Activated naive CD4-positive, alpha-beta T cell (primary cell): ENCODE measurements at places on chromosomes 5 and 9.

DNA sequence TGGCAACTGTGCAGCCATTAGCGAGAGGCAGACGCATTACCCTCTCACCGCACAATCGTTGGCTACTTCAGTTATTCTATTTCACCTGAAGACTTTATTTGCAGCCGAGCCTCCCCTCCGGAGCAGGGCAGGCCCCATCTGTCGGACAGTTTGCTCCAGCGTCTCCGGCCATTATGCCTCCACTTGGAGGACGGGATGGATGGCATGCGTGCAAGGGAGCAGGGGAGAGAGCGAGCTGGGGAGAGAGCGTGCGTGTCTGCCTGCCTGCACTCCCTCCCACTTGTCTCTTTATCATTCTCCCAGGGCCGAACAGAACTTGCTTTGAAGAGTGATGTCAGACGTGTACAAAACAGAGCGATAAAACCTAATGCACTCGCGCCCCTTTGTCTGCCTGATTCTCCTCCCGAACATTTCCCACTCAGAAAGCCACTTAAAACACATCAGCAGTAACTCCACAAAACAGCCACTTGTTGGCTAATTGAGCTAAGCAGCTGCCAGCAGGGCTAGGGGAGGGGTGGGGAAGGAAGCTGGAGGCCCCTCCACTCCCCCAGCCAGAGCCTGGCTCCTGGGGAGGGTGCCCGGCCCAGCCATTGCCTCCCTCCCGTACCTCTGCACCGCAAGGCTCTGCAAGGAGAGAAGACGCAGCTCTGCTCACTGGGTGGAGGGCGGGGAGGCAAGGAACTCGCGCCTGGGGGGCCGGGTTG is 43.4 kb upstream of the FUBP3 start:
- DNase-seq = no peak

- no peak for DNase-seq
Measured at GRCh38 chr5:43038496-43038989, 1.6 kb downstream of the ANXA2R start.

GRCh38 chr9:92478783-92479182 is 3.5 kb downstream of the ASPN start:
- DNase-seq = no peak

DNA sequence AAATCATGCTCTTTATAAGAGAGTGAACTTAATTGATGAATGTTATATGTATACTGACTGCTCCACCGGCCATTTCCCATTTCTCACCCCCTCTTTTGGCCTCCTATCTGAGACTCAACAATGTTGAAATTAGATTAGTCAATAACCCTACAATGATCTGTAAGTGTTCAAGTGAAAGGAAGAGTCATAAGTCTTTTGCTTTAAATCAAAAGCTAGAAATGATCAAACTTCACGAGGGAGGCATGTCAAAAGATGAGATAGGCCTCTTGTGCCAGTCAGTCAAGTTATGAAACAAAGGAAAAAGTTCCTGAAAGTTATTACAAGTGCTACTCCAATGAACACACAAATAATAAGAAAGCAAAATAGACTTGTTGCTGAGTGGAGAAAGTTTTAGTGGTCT is 83.1 kb downstream of the NLN start:
- no peak for DNase-seq

GRCh38 chr5:130601-131131 is 38.7 kb downstream of the PLEKHG4B start:
- DNase-seq = no peak

- no peak for DNase-seq
Measured at GRCh38 chr5:98627121-98627520, 146.3 kb upstream of the RGMB start.

- DNase-seq = no peak
Measured at GRCh38 chr5:167271511-167271910, 1019.9 kb upstream of the WWC1 start.

DNA sequence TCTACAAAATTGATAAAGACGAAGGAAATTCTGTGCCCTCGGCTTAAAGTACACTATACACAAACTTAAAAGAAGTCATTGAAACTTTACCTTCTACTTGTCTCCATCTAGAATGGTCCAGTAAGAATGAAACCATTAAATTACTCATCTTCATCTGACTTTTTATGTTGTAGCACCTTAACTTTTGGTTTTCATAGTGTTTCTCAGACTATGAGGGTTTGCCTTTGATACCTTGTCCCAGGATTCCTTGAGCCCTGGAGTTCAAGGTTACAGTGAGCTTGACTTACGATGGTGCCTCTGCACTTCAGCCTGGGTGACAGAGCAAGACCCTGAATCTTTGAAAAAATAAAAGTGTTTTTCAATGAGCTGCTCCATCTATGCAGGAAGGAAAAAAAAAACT is 132.2 kb downstream of the CDC42SE2 start:
- DNase-seq = no peak

GRCh38 chr5:140869555-140869886 is 764 bp downstream of the PCDHA11 start:
- no peak for DNase-seq

DNA sequence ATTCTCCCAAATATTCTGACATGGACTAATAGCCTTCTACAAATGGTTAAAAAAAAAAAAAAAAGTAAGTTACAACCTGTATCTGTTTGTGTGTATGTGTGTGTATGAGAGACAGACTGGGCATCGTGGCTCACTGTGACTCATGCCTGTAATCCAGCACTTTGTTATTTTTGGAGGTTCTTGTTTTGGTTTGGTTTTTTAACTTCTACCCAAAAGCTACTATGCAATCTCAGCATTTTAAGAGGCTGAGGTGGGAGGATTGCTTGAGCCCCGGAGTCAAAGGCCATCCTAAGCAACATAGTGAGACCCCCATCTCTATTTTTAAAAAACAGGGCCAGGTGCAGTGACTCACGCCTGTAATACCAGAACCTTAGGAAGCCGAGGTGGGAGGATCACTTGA is 17.6 kb upstream of the HAVCR1 start:
- no peak for DNase-seq

DNA sequence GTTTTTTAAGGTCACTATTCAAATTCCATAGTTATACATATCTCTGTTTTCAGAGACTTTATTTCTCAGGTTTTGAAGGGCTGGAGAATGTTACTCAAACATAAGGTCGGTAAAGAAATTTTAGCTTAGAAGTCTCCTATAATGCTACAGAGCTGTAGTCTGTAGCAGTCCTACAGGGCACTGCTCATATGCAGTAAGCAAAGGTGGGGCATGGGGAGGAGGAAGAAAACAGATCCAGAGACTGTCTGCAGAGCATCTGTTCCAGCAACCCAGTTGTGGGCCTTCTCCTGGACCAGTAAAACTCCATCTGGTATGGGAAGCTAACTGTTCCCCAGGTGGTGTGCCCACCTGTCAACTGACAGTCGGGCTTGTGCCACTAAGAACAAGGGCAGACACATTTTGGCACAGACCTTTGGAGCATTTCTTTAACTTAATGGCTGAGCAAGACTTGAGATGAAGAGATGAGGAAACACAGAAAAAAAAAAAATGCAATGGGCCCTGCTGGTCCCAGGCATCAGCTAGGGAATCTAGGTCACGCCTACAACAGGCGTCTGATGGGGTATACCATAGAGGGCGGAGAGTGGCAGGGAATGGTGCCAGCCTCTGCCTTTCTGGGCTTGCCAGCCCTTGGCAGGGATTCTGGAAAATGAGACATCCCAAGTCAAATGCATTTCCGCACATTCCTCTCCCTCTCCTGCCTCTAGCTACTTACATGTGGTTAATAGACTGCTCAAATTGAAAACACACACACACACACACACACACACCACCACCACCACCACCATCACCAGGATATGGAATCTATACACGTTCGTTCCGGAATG is 218.9 kb downstream of the ARL15 start:
- no peak for DNase-seq
